Endodermal cell (in vitro differentiated cells): ENCODE measurements at places on chromosomes 7 and 10.

DNA sequence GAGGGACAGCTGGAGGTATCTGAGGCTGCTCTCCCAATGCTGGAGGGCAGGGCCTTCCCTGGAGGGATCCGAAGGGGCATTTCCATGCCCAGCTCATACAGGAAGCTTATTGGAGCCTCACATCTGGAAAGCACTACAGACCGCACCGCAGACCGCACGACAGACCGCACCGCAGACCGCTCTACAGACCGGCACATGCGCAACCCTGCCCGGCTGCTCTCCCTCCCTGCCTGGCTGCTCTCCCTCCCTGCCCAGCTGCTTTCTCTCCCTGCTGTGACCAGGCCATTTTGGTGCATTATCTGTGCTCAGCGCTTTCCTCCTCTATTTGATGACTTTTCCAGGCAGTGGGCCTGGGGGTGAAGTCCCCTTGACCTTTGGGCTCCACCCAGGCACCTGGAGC lies 39.6 kb upstream of the EN2 start:
- DNase-seq, result no peak

DNA sequence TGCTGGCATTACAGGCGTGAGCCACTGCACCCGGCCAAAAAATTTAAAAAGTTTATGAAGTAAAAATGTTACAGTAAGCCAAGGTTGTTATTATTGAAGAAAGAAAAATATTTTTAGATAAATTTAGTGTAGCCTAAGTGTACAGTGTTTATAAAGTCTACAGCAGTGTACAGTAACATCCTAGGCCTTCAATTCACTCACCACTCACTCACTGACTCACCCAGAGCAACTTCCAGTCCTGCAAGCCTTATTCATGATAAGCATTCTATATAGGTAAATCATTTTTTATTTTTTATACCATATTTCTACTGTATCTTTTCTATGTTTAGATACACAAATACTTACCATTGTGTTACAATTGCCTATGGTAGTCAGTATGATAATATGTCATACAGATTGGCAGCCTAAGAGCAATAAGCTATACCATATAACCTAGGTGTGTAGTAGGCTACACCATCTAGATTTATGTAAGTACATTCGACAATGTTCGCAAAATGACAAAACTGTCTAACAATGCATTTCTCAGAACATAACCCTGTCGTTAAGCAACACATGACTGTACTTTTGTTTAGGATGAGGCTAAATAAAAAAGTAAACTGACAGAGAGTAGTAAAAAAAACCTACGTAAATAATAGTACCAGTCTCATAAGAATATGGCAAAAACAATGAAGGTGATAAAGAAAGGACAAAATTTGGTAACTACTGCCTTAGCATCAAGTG lies 77.8 kb upstream of the FAM133B start:
- DNase-seq, result no peak

DNA sequence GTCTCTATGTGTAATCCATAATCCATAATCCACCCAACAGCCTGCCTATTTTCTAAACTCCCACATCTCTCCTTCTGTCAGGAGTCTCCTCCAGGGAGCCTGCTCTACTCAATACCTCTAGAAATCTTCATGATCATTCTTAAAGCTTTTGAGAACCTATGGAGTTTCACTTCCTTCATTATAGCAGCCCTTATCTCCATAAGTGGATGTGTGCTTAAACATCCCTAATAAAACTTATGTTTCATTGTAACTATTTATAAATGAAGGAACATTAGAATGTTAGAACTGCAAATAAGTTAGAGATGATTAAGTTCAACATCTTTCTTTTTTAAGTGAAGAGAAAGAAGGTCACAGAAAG lies 8.5 kb downstream of the CPED1 start:
- DNase-seq, result no peak

- no peak for DNase-seq
Observed at GRCh38 chr7:144830811-144831210, 5.0 kb downstream of the TPK1 start.

DNA sequence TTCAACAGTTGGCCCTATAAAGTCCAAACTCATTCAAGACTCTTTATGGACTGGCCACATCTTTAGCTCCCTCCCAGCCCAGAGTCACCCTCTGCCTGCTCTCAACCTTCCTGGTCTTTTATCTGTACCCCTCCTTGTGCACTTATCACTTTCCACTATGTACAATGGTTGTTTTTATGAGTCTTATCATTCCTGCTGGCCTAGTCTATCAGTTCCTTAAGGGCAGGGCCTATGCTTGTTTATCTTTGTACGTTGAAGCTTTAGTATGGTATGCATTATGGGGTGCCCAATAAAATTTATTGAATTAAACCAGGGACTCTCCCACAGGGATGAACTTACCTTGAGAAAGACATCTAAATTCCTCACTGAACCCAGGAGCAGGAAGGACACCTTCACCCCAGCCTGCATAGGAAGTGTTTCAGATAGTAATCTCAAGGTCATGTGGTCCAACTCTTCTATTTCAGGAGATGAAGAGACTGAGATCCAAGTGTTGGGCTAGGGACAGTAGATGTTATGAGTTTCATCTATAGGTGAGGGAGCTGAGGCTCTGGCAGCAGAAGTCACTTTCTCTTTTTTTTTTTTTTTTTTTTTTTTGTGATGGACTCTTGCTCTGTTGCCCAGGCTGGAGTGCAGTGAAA lies 13.3 kb upstream of the PDCD4 start:
- peak; percentile 19 for DNase-seq

DNA sequence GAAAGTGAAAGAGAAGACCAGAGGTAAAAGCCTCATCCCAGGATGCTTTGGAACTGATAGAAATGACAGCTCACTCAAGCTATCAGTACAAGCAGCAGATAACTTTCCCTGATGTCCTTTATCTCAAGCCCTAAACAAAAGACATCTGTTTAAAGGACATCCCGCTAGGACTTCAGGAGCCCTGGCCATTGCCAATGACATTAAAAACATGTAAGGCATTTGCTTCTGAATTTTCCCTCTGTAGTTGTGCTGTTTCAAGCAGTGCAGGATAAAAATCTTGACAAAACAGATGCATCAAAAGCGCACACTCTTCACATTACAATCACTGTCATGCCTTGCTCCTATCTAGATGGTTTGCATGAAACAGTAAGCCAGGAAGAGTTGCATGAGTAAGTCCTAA lies 159.8 kb downstream of the AOAH start:
- DNase-seq, result no peak

- DNase-seq, result no peak
Observed at GRCh38 chr10:100330079-100330478, at the start of gene PKD2L1. TSS of gene PKD2L1 (minus strand) at chr10:100330228. CDS start at chr10:100330103, 125 bp downstream.

GRCh38 chr10:129756912-129757901 lies 206.9 kb downstream of the EBF3 start:
- DNase-seq, result peak; percentile 42

DNA sequence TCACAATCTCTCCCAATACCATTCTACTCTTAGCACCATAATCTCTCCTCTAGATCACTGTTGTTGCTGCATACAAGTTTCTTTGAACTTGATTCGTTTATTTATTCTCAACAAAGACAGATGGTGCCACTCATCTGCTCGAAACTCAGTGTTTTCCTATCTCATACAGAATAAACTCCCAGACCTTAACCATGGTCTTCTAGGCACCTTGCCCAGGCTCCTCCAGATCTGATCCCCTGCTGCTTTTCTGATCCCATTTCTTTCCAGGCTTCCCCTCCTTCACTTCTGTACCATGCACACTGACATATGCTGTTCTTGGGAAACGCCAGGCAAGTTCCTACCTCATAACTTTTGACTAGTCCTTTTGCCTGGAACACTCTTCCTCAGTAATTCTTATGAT lies 645.7 kb downstream of the DNAJB9 start:
- no peak for DNase-seq

DNA sequence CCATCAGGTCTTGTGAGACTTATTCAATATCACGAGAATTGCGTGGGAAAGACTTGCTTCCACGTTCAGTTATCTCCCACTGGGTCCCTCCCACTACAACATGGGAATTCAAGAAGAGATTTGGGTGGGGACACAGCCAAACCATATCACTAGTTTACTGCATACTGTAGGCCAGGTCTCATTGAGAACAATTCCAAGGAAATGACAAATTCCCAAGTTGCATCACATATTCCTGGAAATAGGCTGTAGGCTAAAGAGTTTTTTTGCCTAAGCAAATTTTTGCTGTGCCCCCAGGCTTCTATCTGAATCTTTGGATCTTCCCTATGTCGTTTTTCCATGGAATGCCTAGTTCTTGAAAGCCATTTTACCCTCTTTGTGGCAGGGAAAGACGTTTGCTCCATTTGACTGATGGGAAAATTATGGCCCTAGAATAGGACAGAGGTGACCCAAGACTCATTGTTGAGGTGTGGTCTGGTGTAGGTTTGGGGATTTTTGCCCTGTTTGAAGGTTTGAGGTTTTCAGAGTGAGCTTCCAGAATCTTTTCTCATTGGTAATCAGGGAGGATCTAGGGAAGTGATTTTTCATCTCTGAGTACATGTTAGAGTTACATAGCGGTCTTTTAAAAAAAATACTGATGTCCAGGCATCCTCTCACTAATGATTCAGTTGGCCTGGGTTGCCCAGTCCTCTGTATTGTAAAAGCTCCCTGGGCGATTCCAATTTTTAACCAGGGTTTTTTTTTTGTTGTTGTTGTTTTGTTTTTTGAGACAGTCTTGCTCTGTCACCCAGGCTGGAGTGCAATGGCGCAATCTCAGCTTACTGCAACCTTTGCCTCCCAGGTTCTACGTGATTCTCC lies 44.4 kb downstream of the TACR2 start:
- no peak for DNase-seq

GRCh38 chr7:55189878-55190436 lies 171.1 kb downstream of the EGFR start:
- no peak for DNase-seq

DNA sequence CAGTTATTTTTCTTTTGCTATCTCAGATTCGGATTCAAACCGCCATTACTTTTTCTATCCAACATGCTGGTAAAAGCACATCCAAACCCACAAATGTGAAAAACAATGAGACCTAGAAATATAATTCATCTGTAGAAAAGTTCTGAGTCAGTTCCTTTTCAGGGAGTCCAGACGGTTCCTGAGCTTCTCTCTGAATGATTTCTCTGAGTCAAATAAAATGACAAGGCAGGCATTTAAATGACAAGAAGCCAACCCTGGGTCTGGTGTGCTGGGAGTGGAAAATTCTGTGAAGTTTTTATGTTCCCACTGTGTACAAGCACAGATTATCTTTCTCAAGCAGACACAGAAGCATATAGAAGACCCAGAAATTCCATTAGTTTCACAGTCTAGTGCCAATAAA lies 96.3 kb upstream of the ANKRD1 start:
- DNase-seq, result no peak

DNA sequence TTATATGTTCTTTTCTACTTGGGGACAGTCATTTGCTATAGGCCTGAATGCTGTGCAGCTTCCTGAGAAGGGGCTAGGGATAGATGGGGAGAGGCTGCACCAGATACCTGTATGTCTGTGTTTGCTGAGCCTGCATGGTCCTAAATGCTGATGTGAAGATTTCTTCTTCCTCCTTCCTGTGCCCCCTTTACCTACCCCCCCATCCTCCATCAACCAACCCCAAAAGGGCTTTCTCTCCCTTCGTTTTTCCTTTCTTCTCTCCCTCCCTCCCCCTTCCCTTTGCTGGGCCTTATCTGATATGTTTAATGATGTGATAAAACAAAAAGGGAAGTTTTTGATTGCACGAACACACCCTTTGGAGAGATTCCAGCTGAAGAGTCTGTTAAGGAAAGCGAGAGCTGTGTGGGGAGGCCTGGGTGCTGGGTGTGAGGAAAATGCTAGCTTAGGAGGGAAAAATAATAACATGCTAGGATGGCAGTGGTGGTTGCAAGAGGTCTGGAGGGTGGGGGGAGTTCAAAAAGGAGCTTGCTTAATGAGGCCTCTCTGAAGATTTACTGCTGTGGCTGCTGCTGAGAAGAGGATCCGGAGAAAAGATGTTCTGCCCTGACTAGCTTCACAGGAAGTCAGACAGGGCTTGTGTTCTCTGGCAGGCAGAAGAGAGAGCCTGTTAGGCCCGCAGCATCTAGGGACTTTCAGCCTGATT lies 101.8 kb downstream of the SAMD9 start:
- DNase-seq, result no peak
